ENCODE measurements at places on chromosomes 3 and 15.

DNA sequence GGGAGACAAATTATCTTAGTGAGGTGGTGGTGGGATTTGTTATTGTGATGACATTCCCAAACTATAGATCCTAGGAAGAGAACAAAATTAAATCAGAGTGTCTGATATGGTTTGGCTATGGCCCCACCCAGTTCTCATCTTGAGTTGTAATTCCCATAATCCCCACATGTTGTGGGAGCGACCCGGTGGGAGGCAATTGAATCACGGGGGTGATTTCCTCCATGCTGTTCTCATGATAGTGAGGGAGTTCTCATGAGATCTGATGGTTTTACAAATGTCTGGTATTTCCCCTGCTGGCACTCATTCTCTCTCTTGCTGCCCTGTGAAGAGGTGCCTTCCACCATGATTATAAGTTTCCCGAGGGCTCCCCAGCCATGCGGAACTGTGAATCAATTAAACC lies 62.0 kb downstream of the RPL22L1 start:
- no peak overlapping the region for H3K27ac ChIP-seq
- no peaks in the 10 kb centered on the region for H3K36me3 ChIP-seq
- no peak overlapping the region for H3K4me3 ChIP-seq
- H3K27me3 ChIP-seq: peaks cover 4% of the 10 kb centered on the region
- no peaks in the 10 kb centered on the region for H3K4me1 ChIP-seq
- no peak for DNase-seq

DNA sequence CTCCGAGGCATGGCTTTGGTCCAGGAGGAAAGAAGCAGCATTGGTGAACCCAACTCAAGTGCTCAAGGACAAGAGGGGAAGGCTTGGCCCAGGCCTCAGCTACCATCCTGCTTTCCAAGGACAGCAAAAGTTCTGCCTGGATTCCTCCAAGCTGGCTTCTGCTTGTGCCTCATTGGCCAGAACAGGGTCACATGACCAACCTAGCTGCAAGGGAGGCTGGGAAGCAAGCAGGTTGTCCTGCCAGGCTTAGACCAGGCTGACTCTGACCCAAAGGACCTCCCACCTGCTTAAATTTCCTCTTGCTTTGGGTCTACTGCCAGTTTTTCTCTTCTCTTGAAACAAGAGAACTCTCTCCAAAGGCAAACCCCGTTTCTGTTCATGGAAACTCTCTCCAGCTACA lies 70.7 kb downstream of the RPN1 start:
- H3K36me3 ChIP-seq: no peaks in the 10 kb centered on the region
- no peak overlapping the region for H3K27ac ChIP-seq
- no peak for DNase-seq
- no peaks in the 10 kb centered on the region for H3K27me3 ChIP-seq
- peaks cover 4% of the 10 kb centered on the region for H3K4me1 ChIP-seq

DNA sequence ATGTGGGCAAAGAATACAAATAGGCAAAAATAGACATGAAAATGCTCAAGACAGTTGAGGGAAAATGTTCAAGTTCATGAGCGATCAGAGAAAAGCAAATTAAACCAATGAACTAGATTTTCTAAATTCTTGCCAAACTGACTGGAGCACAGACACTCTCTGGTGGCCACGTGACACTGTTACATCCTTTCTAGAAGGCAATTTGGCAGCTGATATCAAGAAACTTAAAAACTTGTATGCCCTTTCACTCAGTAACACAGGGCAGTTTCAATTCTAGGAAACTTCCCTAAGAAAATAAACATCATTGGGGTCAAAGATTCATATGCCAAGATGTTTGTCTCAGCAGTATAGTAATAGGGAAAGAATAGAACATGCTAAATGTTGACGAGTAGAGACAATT lies 52.2 kb downstream of the ABHD5 start:
- no peaks in the 10 kb centered on the region for H3K36me3 ChIP-seq
- no peak overlapping the region for H3K4me3 ChIP-seq
- H3K27me3 ChIP-seq: no peaks in the 10 kb centered on the region
- no peaks in the 10 kb centered on the region for H3K4me1 ChIP-seq
- no peak for DNase-seq
- H3K27ac ChIP-seq: no peak overlapping the region

DNA sequence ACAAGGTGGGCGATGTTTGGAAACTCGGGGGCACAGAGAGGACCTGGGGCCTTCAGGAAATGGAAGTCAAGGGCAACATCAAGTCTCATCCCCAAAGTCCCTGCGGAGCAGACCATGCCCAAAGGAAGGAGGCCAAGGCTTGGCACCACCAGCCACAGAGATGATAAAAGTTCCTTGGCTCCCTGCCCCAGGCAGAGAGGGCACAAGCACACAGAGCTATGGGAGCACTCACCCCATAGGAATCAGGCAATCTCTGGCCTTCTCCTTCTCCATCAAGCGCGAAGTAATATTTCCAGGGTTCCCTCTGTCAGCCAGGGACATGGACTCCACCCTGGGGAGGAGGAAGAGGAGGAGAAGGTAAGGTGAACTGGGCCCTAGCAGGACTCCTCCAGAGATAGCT lies 7.9 kb downstream of the ACAA1 start:
- H3K4me3 ChIP-seq: no peak overlapping the region
- H3K27me3 ChIP-seq: no peaks in the 10 kb centered on the region
- H3K27ac ChIP-seq: no peak overlapping the region
- peaks cover 7% of the 10 kb centered on the region for H3K36me3 ChIP-seq

GRCh38 chr3:139307072-139307491 lies 36.7 kb upstream of the MRPS22 start:
- no peak overlapping the region for H3K27ac ChIP-seq
- H3K36me3 ChIP-seq: no peaks in the 10 kb centered on the region
- H3K4me1 ChIP-seq: no peaks in the 10 kb centered on the region
- H3K27me3 ChIP-seq: no peaks in the 10 kb centered on the region

DNA sequence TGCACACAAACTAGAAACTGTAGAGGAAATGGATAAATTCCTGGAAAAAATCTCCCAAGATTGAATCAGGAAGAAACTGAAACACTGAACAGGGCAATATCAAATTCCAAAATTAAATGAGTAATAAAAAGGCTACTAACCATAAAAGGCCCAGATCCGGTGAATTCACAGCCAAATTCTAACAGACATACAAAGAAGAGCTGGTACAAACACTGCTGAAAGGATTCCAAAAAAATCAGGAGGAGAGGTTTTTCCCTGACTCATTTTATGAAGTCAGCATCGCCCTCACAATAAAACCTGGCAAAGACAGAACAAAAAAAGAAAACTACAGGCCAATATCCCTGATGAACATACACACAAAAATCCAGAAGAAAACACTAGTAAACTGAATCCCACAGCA lies 462.4 kb upstream of the THBS1 start:
- DNase-seq: no peak
- no peaks in the 10 kb centered on the region for H3K27me3 ChIP-seq
- no peaks in the 10 kb centered on the region for H3K4me1 ChIP-seq
- H3K36me3 ChIP-seq: no peaks in the 10 kb centered on the region
- H3K27ac ChIP-seq: no peak overlapping the region

- H3K27ac ChIP-seq: no peak overlapping the region
- H3K27me3 ChIP-seq: no peaks in the 10 kb centered on the region
- no peak for DNase-seq
- H3K4me1 ChIP-seq: no peaks in the 10 kb centered on the region
- no peaks in the 10 kb centered on the region for H3K36me3 ChIP-seq
Observed at GRCh38 chr3:228442-229182, 32.0 kb downstream of the CHL1 start.

GRCh38 chr3:60698117-60698516 lies 553.1 kb downstream of the FHIT start:
- no peaks in the 10 kb centered on the region for H3K27me3 ChIP-seq
- H3K36me3 ChIP-seq: no peaks in the 10 kb centered on the region
- DNase-seq: no peak
- no peaks in the 10 kb centered on the region for H3K4me1 ChIP-seq
- no peak overlapping the region for H3K27ac ChIP-seq
- H3K4me3 ChIP-seq: no peak overlapping the region
